Fibroblast of mammary gland (primary cell): ENCODE measurements at places on chromosomes 6 and 20.

DNA sequence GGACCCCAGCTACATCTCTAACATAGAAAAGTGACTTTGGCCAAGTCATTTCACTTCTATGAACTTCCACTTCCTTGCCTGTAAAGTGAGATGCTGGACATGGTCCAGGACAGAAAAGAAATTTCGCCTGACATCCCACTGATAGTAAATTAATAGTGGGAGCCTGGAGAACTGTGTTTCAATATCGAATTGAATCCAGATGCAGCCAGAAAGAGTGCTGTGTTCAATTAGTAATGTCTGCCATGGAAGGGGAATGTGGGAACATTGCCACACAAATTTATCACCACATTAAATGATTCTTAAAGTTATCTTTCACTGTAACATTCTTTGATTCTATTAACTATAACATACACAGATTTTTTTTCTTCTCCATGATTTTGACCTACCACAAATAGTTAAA is 255.0 kb downstream of the HACE1 start:
- peak; percentile 5 for DNase-seq

GRCh38 chr6:52106994-52107393 is 19.6 kb upstream of the PKHD1 start:
- no peak for DNase-seq

GRCh38 chr6:33198853-33199436 is 1.5 kb downstream of the RXRB start:
- DNase-seq: no peak

GRCh38 chr6:2666906-2667575 is 83.7 kb downstream of the MYLK4 start:
- no peak for DNase-seq

DNA sequence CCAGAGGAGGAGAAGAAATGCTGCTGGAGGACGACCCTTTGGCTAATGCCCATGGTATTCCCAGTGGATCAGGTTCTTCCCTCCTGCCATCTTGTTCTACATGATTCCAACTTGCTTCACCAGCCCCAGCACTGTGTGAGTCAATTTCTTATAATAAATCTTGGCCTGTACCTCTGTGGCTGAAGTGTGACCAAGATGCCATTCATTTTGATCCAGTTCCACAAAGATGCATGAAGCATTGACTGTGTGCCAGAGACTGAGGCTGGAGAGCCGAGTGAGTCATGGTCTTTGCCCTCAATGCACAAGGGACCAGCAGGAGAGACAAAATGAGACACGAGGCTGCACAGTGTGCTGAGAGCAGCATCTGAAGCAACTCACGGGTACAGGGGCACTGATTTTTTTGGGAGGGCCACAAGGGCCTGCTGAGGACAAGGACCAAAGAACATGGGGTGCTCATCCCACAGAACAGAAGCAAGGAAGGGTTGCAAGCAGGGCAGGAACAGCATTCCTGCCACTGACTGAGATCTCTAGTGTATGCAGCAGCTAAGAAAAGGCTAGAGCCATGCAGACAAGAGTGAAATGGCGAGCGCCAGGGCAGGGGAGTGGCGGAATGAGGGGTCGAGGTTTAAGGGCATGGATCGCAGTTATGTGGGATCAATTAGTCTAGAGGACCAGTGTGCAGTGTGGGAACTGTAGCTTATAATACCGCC is 207.0 kb downstream of the THBS2 start:
- peak; percentile 95 for DNase-seq

- no peak for DNase-seq
Observed at GRCh38 chr20:46634528-46634927, 16.7 kb downstream of the SLC13A3 start.

DNA sequence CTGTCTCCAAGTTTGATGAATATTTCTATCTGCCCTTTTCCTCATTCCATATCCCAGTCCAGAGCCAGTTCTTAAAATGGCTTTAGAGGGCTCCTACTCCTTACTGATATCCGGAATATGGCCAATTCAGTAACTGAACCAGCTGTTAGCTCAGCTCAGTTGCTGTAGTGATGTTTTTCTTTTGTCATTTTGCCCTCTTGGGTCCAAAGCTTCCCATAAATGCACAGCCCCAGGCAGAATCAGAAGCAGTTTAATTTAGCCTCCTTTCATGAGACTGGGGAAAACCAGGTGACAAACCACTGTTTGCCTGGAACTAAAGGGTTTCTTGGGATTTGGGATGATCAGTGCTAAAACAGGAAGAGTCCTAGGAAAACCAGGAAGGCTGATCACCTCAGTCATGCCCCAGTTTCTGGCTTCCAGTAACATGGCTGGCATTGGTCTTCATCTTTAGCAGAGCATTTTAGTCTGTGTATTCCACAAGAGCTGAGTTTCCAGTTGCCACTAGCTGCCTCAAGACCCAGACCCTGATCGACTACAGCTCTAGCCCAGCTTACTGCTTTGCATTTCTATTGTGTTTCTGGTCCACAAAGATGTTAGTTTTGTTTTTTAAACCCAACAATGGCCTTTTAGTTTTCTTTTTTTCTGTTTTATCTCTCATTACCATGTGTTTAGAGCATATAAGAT is 40.6 kb upstream of the REV3L start:
- no peak for DNase-seq

- peak; percentile 74 for DNase-seq
Observed at GRCh38 chr6:142566628-142567396, 265.0 kb downstream of the ADGRG6 start.

- no peak for DNase-seq
Observed at GRCh38 chr6:125004198-125004597, 42.0 kb downstream of the RNF217 start.

- DNase-seq: no peak
Observed at GRCh38 chr20:63696628-63697356, at the start of gene TNFRSF6B. Gene TNFRSF6B, plus strand, starts transcription at chr20:63696652. Its CDS starts 116 bp downstream, at chr20:63696768.

- no peak for DNase-seq
Observed at GRCh38 chr20:17940224-17940971, 28.2 kb downstream of the SNX5 start.

DNA sequence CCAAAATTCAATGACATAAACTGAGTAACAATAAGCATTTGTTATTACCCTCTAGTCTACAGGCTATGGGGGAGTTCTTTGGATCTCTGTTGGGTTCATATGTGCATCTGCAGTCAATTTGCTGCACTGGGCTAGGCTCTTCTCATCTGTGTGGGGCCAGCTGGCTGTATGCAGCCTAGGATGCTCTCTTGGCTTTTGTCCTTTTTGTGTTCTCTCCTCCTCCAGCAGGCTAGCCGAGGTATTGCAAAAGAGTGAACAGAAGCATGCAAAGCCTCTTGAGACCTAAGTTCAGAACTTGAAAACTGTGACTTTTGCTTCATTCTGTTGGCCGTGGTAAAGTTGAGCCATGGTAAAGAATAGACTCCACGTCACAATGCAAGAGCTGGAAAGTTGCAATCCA is 62.8 kb upstream of the FOXO3 start:
- peak; percentile 59 for DNase-seq

- DNase-seq: no peak
Observed at GRCh38 chr6:124768224-124768623, 194.0 kb upstream of the RNF217 start.

- DNase-seq: peak; percentile 14
Observed at GRCh38 chr6:26269531-26270485, 95.2 kb upstream of the BTN3A2 start.

DNA sequence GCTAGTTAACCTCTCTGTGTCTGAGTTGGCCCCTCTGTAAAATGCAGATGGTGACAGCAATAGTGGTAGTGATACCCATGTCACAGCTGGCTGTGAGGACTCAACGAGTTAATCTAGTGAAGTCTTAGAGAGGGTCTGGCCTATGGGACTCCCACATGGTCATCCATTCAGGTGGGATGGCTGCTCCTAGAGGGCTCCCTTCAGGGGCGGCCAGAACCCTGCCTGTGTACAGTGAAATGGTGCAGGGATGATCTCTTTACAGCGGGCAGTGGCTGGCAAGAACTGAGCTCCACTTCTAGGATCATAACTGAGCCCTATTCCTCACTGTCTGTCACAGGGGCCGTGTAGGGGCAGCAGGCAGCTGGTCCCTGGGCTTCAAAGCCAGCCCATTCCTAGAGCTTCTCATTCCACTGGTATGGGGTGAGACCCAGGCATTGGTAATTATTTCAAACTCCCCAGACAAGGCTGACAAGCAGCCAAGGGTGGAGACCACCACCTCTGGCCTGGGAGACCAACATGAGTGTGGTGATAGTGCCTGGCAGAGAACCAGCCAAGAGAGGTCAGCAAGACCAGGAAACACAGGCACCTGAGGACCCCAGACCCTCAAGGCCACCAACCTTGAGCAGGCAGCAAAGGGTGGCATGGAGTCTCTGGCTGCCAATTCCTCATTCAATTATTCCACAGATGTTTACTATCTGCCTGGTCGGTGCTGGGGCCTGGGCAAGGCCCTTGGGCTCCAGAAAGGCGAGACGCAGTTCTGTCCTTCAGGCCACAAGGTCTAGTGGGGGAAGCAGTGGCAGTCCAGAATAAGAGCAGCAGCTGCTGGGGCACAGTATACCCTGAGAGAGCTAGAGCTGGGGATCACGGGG is 103.4 kb downstream of the MRPL14 start:
- DNase-seq: no peak

GRCh38 chr6:160013987-160014868 is 45.3 kb downstream of the IGF2R start:
- peak; percentile 47 for DNase-seq

DNA sequence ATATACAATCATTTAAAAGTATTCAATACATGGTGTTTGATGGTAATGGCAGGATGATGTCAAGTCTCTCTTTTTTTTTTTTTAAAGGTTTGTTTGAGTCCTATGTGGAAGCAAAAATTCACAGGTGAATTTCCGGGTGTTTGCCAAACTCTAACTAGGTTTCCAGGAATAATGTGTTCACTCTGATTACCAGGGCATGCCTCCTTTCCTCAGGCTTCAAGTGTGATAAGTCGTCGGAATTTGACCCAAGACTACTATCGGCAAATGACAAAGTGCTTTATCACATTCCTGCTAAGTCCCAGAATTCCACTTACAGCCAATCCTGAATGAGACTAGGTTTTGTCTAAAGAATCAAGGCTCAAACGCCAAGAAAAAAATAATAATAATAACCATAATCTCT is 7.3 kb downstream of the OARD1 start:
- no peak for DNase-seq

- no peak for DNase-seq
Observed at GRCh38 chr6:168025831-168026710, 28.6 kb downstream of the KIF25 start.

DNA sequence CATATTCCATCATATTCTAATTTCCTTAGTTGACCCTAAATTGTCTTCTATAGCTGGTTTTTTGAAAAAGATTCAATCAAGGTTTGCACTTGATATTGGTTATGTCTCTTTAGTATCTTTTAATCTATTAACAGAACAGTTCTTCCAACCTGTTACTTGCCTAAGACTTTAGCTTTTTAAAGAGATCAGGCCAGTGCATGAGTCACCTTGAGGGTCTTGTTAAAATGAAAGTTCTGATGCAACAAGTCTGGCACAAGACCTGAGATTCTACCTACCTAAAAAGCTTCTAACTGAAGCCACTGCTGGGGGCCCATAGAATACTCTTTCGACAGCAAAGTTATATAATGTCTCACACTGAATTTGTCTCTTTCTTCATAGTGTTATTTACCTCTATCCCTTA is 3.2 kb downstream of the USP45 start:
- peak; percentile 55 for DNase-seq

DNA sequence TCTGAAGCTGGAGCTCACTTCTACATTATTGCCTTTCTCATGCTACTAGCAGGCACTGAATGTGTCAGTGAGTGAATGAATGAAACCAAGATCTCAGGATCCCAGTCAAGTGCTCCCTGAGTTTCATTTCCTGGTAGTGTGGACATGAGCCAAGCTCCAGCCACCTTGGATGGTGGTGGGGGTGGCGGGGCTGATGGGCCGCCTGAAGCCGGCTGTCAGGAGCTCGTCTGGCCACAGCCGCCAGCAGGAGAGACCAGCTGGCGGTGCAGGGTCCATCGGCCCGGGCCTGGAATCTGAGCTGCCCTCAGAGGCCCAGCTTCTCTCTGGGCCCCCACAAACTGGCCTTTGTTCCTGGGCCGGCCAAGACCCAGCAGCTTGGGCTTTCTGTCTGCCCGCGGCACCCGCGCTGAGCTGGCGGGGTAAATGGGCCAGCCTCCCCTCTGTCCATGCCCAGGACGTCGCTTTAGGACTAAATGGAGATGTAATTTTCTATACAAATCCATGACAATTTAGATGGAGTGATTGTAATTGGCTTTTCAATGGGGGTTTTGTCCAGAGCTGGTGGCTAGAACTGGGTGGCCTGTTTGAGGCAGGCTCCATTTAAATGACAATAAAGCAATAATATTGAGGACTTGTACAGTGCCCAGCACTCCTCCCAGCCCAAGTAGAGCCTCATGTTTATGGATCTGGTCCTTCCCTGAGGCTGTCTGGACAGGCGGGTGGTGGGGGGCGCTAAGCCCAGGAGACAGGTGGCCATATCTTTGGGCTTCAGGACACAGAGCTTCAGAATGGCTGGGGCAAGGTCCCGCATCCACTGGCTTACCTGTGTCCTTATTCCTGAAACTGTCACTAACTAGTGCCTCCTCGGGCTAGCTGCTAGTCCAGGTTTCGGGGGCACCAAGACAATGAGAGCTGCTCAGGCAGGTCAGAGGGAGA is 43.5 kb downstream of the NOL4L start:
- DNase-seq: no peak
